ENCODE measurements at places on chromosomes 12 and 14.
A peak's percentile ranks its signal among the peaks of the same experiment; 100 is the strongest.

GRCh38 chr12:6646276-6647082, 753 bp downstream of the ACRBP start:
- no peak for DNase-seq

DNA sequence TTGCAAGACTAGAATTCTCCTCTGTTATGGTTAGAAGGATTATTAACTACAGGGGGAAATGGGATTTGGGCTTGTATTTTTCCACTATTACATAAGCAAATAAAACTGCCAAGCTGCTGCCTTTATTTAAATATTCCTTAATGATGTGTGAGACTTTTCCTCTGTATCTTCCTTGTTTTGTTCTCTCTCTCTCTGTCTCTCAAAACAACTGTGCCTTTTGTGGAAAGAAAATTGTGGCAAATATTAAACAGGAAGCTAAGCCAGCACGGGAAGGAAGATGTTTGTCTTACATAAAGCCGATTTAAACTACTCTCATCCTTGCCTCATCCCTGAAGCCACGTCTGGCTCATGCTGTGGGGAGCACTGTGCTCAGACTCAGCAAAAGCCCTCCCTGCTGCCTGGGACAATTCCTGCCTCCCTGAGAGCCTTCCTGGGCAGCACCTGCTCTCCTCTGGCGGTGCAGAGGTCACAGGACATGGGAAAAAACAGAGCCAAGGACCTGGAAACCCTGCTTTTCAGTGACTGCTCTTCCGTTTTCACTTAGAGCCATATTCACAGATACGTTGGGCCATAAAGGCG, 237.2 kb downstream of the SLC15A4 start:
- no peak for DNase-seq

DNA sequence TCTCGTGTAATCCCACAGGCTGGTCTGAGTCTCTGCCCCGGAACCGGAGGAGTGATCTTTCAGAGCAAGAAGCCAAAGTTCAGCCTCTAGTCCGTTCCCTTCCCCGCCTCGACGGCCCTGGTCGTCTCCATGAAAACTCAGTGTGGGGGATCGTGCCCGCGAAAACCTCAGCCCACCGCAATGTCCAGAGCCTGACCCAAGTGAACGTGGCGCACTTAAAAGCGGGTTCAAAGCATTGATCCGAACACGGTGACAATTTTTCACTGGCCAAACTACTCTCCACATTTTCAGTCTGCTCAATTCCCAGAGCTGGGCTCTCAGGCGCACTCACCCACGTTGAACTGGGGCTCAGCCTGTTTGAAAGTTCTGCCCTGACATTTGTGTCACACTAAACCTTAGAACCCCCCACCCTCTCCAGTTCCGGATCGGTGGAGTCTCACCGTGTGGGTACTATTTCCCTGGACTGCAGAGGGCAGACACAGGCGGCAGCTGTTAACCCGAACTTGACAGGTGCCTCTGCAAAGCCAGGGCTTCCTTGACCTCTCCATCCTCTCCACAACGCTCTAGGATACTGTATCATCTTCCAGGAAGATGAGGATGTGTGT, 886 bp upstream of the PRICKLE1 start:
- no peak for DNase-seq

GRCh38 chr14:100138082-100138787, 21.2 kb downstream of the DEGS2 start:
- no peak for DNase-seq

- DNase-seq = no peak
Measured at GRCh38 chr12:1826867-1827705, 6.7 kb downstream of the LRTM2 start.

GRCh38 chr12:46363582-46364299, 8.8 kb downstream of the SLC38A2 start:
- DNase-seq = no peak

DNA sequence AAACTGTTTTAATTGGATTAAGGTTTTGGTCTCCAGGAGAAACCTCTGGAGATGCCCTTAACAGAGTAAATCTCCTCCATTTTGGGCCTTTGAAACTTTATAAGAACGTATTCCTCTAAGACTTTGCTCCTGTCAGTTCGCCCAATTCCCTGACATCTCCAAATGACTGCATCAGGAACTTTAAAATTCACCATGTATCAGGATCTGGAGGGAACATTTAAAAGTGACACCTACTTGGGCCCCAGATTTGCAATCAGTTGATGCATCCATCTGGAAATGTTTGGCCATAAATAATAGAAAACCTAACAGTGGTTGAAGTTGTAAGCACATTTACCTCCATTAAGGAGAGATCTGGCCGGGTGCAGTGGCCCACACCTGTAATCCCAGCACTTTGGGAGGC, 144.1 kb upstream of the WSCD2 start:
- DNase-seq = no peak

- DNase-seq = no peak
Measured at GRCh38 chr12:31370531-31371255, 44.7 kb upstream of the SINHCAF start.

DNA sequence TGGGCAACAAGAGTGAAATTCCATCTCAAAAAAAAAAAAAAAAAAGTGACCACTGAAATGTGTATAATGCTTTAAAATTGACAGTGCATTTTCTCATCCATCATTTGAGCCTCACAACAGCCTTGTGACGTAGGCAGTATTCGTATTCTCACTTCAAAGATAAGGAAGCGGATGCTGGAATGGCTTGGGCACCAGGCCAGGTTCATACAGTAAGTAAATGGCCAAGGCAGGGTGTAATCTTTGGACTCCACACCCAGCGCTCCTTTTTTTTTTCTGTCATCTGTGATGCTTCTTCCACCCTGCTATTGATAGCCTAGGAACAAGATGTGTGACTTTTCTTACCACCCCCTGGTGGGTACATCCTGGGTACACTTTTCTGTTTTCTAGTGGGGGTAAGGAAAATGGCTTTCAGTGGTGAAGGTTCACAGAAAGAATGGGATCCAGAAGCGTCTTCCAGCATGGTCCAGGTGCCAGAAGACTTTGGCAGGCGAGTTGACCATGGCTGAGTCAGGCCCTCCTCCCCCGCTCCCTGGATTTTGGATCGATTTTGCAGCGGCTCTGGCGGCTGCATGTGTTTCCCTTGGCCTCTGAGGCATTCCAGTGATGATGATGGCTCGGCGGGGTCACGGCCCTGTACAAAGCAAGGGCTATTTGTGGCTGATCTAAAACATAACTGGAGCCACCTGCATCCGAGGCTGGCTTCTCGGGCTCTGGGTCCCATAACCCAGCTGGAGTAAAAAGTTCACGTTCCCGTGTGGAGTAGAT, 110.6 kb downstream of the CACNA1C start:
- DNase-seq = no peak

- no peak for DNase-seq
Measured at GRCh38 chr14:32017587-32017986, 59.5 kb upstream of the ARHGAP5 start.

DNA sequence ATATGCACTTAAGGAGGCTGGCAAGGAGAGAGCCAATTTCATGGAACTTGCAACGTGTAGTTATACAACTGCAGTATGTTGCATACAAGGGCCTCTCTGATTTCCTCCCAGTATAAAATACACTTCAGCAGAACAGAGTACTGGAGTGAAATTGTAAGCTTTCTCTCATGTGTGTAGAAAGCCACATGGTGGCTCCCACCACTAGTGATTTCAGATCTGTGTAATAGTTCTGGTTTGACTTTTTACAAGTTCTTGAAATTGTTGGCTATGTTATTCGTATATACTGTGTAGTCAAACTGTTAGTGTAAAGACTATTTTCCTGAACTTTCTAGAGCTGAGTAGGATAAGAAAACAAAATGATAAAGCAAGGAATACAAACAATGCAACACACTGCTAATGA, 16.4 kb upstream of the LMO3 start:
- no peak for DNase-seq

- DNase-seq = no peak
Measured at GRCh38 chr12:124829008-124829707, 34.5 kb downstream of the SCARB1 start.

DNA sequence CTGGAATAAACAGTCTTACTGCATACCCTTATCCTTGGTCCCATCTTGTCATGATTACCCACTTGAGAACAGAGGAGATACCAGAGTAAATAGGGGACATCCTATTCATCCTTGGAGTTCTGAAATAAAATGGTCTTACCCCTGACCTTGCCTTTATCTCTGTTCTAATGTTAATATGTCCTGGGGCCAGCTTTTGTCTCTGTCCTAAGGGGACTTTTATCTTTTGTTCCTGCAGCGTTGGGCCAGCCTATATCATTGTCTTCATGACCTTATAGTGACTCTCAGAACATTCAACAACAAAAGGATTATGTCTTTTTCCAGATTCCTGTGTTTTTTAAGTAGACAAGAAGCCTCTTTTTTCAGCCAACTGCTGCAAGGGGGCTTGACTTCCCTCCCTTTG, 1057.5 kb downstream of the LRFN5 start:
- DNase-seq = no peak

GRCh38 chr14:73047808-73048207, 10.5 kb upstream of the RBM25 start:
- DNase-seq = no peak

DNA sequence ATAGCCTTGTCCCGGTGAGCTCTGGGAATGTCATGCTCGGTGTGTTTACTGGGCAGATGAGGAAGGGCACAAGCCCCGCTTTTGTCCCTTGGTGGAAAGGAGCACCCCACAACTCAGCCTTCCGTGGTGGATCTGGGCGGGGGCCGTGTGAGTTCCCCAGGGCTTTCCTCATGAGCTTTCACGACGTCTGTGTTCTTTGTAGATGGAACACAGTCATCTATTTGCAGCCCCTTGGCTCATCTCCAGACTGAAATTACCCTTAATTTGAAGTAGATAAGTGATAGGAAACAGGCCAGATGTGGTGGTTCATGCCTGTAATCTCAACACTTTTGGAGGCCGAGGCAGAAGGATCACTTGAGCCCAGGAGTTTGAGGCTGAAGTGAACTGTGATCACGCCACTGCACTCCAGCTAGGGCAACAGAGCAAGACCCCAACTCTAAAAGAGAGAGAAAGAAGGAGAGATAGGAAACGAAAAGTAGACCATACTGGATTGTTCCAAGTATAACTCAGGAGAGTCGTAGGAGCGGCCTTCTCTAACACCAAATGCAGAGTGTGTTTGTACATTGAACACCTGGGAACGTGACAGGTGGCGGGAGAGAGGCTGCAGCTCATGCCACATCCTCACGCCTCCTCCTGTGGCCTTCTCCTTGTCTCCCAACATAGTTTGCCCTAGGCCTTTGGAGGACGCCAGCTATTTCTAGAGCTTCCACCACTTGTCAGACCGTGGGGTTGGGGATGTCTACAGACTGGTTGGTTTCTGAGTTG, 8.8 kb downstream of the P2RX4 start:
- no peak for DNase-seq

DNA sequence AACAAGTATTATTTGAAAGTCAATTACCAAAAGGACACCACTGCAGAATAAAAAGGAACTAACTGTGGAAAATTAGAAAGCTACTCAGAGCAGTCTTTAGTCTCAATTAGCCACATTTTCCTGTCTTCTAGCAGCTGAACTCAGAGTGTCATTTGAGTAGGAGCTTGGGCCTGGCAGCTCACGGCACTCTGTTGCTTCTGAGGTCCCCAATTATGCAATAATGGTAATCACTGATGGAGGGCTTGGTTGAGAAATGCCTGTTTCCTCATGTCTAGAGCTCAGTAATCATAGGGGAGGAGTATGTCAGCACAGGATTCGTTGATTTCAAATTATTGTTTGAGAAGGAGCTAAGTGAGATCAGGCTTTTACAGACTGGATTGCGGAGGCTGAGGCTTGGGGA, 108.6 kb downstream of the VRK1 start:
- no peak for DNase-seq

- peak; percentile 77 for DNase-seq
Measured at GRCh38 chr12:119444462-119445044, 110.0 kb downstream of the CCDC60 start.

- peak; percentile 35 for DNase-seq
Measured at GRCh38 chr12:70849265-70849960, 71.1 kb downstream of the PTPRR start.

DNA sequence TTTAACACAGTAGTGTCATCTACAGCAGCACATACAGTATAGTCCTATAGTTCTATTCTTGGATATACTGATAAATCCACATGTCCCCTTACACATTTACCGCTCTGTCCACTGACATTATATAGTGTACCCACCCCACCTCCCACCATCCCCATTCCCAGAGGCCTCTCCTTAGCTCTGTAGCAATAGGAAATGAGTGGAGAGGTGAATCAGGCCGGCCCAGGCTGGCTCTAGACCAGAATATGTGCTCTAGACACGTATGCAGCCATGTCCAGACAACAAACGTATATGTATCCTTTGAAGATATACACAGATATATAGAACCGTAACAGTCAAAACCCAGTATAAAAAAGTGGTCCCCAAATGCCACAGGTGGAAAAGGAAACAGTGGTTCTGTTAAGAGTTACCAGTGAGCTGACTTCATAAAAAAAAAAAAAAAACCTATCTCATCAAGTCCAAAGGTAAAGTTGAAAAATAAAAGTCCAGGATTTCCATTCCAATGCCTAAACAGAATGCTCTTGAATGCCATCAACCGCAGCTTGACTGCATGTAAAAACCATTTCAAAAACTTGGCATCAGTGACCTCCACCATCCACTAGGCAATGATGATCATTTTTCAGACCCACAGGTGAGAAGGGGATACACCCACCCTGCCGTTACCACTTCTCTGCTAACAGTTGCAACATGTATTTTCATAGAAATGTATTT, 16.7 kb downstream of the EGLN3 start:
- no peak for DNase-seq

DNA sequence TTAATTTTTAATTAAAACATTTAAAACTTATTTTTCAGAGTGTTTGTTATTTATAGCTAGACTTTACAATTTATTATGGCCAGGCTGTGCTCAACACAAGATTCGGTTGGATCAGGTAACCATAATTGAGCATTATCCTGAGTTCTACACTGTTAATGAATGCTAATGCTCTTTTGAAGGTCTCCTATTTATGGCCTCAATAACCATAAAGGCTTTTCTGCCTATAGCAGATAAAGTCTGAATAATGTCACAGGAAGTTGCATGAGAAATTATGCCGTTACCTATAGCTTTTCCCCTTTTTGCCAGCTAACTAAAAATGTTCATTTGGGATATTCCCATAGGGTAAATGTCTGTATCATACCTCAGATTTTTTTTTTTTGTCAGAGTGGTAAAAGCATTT, 269.4 kb upstream of the E2F7 start:
- no peak for DNase-seq

GRCh38 chr12:11978726-11979384, 91.9 kb upstream of the BCL2L14 start:
- DNase-seq = no peak
